Upper lobe of right lung (tissue), 1 donor: ENCODE measurements at places on chromosomes 4 and X.

DNA sequence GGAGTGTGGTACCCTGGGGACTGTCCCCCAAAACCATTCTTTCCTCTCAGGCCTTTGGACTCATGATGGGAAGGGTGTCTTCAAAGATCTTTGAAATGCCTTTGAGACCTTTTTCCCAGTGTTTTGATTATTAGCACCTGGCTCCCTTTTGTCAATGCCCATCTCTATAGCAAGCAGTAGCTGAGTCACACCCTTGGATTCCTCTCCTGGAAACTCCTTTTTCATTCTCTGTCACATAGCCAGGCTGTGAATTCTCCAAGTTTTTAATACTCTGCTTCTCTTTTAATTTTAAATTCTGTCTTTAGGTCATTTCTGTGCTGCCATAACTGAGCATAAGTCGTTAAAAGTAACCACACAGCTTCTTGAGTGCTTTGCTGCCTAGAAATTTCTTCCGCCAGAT, 29.7 kb downstream of the IL21 start:
- DNase-seq = no peak

DNA sequence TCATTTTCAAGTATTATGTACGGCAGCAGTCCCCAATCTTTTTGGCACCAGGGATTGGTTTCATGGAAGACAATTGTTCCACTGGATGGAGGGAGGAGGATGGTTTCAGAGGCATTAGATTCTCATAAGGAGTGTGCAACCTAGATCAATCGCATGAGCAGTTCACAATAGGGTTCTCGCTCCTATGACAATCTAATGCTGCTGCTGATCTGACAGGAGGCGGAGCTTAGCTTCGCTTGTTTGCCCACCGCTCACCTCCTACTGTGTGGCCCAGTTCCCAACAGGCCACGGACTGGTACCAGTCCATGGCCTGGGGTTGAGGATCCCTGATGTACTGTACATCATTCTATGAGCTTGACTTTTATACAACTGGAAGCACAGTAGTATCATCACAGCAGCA, 48.4 kb downstream of the SMIM20 start:
- DNase-seq = no peak

- DNase-seq = no peak
Measured at GRCh38 chrX:41481264-41482109, 34.3 kb downstream of the NYX start.

- DNase-seq = no peak
Measured at GRCh38 chrX:22803353-22803752, 196.4 kb upstream of the DDX53 start.

DNA sequence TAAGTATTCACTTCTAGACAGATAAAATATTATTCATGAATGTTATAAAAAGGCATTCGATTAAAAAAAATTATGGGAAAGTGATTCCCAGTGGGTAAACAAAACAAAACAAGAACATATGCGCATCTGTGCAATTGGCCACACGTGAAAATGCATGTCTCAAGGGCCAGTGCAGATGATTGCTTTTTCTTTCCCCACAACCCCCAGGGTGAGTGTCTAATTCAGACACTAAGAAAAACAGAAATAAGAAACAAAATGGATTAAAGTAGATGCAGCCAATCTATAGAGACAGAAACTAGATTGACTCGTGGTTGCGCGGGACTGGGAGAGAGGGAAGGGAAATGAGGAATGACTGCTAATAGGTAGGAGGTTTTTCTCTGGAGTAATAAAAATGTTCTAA, 49.5 kb downstream of the GPM6A start:
- no peak for DNase-seq

- DNase-seq = no peak
Measured at GRCh38 chr4:94396984-94397383, 54.3 kb upstream of the HPGDS start.

GRCh38 chr4:26020083-26020668, 106.2 kb downstream of the SMIM20 start:
- DNase-seq = no peak

- DNase-seq = no peak
Measured at GRCh38 chr4:138251938-138252337, 9.8 kb upstream of the SLC7A11 start.

DNA sequence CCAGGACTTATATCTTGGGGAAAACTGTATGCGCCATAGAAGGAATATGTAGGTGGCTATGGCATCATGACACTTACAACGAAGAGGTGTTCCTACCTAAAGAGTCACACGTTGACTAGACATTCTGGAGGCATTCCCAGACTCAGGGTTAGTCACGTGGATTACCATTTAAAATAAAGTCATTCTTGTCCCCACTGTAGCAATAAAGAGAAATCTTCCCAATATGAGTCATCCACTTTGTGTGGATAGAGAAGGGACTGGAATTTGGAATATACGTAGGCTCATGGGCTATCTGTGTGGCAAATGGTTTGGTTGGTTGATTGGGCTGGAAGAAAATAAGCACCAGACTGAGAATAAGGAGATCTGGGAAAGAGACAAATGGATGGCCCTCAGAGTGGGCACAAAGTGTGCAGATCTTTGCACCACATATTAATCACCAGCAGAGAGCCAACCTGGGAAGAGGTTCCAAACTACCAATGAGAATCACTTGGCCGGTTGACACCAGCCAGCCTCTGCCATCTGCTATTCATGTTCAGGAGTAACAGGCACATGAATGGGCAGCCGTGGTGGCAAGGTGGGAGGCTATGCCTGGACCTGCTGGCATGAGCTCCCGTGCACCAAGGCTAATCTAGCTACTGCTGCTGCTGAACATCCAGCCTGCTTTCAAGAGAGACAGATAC, 41.0 kb downstream of the MTNR1A start:
- no peak for DNase-seq

DNA sequence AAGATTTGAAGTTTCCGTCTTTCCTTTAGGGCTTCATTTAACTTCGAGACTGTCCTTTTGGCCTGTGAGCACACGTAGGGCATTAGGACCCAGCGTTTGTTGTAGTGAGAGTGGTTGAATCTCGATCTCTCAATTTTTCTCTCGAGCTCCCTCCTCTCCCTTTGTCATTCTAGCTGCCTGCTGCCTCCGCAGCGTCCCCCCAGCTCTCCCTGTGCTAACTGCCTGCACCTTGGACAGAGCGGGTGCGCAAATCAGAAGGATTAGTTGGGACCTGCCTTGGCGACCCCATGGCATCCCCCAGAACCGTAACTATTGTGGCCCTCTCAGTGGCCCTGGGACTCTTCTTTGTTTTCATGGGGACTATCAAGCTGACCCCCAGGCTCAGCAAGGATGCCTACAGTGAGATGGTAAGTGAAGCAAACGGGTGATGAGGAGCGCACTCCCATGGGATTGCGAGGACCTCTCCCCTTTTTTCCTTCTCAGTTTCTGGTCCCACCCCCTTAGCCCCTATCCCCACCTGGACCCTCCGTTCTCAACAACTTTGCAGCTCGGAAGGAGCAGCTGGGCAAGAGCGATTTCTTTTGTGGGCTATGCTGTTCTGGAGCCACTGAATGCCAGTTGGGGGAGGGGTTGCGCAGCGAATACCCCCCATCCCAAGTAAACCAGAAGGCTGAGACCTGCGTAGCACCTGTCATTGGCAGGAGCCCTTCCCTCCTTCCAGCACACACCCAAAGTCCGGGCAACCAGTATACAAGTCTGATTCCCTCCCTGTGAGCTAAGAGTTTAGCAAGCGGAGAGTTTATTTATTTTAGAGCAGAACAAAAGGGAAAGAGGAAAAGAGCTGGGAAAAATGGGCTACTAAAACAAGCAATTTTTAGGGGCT, at the start of gene TMEM35A:
TSS of gene TMEM35A (plus strand) at position 164 of the 883 bp plus-strand sequence. CDS start at position 288, 124 bp downstream.
- no peak for DNase-seq

GRCh38 chrX:147476008-147476407, 435.7 kb upstream of the FMR1 start:
- no peak for DNase-seq

- DNase-seq = no peak
Measured at GRCh38 chrX:110159235-110159634, 156.3 kb downstream of the TMEM164 start.

- no peak for DNase-seq
Measured at GRCh38 chr4:6228158-6229067, 28.1 kb upstream of the JAKMIP1 start.

DNA sequence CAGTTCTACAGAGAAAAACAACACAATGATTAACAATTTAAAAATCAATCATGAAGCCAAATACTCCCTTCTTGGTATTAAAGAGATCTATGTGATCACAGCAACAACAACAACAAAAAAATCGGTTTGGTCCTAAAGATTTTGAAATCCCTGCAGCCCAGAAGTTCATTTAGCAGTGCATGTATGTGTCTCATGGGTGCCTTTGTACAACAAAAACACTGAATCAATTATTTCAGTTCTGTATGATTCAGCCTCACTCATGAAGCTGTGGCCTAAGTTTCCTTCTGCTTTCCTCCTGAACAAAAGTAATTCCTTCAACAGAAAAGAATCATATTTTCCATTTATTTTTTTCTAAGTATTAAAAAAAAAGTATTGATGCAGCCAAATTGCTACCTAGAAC, 393.4 kb upstream of the NDST3 start:
- DNase-seq = no peak

DNA sequence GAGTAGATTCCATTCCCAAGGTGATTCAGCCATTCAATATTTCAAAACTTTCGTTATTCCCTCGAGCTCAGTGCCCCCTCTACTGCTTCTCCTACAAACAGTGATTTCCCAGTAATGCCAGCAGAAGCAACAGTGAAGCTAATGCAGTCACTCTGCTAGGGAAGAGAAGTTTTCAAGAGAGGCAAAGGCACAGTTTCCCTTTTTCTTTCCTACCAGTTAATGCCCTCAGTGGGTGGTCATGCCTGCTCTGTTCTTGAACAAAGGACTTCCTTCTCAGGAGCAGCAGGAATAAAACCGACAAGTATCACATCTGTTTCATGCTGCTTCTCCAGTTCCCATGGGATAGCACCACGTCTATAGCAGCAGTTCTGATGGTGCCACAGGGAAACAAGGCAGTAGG, 317.2 kb downstream of the TENM3 start:
- no peak for DNase-seq

- DNase-seq = no peak
Measured at GRCh38 chr4:80374180-80374579, 38.6 kb downstream of the CFAP299 start.

DNA sequence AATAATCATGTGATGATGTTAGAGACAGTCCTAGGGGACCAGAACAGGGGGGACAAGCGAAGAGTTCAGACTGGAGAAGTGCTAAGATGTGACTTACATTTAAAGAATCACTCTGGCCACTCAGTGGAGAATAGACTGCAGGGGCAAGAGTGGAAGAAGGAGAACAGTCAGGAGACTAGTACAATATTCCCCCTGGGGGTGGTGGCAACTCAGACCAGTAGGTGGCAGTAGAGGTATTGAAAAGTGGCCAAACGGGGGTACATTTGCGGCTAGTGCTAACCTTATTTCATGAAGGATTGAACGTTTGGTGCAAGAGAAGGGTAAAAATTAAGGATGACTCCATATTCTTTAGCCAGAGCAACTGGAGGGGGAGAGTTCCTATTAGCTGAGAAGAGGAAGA, 2.7 kb upstream of the BMX start:
- DNase-seq = no peak

DNA sequence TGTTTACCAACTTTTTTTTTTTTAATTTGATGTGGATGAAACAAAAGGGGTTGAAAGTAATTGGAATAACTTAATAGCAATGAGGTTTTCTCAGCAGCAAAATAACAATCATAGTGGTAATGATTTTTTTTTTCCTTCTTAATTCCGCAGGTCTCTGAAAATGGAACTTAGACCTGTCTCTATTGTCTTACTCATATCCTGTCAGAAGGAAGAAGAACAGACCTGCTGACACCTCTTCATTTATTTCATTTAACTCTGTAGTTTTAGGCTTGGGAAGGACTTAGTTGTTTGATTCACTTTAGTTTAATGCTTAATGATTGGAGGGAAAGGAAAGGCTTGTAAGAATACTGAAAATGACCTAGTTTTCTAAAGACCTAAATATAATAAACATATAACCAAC, 9.0 kb downstream of the PCDH18 start:
- DNase-seq = no peak

DNA sequence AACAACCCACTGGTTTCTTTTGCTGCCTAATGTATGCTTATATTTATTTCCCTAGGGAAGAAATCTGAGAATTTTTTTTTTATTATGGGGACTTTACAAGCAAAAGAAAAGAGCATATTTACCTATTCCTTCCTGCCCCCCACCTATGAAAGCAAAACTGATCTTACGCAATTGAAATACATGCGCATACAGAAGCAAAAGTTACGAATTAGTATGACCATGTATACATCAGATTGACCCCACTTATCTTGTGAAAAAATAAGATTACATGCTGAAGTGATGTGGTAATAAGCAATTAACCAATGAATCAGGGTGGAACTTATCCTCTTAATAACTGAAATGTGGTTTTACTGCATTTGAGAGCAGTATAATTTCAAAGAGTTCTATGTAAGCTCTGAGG, 151.0 kb downstream of the TENM3 start:
- DNase-seq = no peak

DNA sequence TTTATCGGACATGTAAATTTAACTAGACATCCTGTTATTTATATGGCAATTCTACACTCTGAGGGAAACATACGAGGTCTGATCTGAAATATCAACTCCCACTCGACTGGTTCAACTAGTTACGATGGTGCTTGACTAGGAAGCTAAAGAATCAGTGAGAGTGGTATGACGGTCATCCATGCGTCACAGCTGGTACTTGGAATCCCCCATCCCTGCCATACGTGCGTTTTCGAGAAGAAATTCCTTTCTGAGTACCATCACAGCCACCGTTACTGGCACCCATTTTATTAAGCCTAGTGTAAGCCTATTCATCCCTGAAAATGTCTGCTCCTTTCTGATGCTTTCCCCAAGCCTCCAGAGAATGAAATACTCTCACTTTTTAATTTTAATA, 695 bp upstream of the PIGA start:
- DNase-seq = no peak

DNA sequence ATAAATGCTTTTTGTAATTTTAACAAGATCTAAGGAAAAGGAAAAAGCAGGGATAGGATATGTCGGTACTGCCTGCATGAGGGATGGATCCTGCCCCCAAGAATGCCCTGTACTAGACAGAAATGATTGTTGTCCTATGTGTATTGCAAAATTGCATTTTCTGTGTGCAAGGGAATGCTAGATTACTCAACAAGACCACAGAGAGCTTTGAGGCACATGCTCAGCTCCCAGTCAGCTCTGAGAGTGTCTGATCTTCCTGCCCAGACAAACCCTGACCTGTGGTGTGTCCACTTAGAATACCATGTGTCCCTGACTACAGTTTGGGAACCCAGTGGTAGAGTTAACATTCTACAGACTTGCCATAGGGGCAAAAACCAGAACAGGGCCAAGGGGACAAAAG, 129.2 kb upstream of the PAK3 start:
- DNase-seq = no peak

DNA sequence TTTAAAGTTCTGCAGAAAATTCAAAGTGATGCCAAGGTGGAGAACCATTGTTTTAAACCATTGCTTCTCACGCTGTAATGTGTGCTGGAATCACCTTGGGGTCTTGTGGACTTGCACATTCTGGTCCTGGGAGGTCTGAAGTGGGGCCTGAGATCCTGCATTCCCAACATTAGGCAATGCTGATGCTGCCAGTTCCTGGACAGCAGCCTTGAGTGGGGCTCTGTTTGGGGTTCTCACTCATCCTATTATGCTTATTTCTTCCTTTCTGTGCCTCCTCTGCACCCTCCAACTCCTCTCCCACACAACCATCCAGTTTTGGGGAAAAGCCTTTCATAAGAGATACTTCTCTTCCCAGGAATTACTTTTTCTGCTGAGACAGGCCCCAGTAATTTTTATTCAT, 44.2 kb upstream of the RASSF6 start:
- DNase-seq = no peak
